Activated CD8-positive, alpha-beta memory T cell treated with anti-CD3 and anti-CD28 coated beads for 4 hours (primary cell): ENCODE measurements at places on chromosomes 3 and 15.

GRCh38 chr3:150265305-150265704 is 142.8 kb upstream of the TSC22D2 start:
- no peak for DNase-seq

DNA sequence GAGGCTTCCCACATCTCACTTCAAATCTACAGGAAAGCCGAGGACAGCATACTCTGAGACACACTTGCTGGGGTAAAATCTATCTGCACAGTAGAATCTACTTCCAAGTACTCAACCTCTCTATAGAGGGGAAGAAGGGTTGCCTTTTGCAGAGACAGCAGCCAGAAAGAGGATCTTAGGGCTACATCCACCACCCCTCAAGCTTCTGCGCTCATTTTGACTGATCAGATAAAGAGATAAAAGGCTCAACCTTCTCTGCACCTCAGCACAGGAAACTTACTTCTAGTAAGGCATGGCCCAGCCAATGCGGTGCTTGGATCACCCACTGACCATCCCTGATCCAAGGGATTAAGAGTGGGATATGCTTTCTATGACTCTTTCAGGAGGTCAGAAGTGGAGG is 6.9 kb upstream of the SLC9A9 start:
- no peak for DNase-seq

DNA sequence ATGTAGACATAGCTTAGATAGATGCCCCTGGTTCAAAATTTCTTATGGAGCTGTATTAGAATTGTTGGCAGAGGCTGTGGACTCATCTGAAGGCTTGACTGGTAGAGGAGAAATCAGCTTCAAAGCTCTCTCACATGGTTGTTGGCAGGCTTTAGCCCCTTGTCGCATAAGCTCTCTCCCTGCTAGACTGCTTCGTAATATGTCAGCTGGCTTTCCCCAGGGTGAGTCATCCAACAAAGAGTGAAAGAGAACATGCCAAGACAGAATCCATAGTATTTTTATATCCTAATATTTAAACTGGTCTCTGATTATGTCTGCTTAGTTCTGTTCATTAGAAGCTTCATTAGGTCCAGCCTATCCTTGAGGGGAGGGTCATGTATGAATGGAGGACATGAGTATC is 427.4 kb upstream of the NAALADL2 start:
- no peak for DNase-seq

DNA sequence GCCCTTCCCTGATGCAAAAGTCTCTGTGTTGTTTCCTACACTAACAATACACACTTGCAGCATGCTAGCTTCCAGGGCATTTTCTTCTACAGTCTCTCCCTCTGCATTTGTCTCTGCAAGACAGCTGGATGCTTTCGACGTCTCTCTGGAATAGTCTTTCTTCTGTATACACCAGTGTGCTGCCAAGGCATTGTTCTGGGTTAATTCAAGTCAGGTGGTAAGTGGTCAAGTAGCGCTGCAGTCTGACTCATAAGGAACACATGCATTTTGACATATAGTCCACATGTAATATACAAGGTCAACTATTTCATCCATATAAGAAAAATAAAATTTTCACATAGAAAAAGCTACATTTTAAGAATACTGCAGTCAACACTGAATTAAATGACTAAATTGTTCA is 92.7 kb downstream of the MYLK start:
- no peak for DNase-seq

DNA sequence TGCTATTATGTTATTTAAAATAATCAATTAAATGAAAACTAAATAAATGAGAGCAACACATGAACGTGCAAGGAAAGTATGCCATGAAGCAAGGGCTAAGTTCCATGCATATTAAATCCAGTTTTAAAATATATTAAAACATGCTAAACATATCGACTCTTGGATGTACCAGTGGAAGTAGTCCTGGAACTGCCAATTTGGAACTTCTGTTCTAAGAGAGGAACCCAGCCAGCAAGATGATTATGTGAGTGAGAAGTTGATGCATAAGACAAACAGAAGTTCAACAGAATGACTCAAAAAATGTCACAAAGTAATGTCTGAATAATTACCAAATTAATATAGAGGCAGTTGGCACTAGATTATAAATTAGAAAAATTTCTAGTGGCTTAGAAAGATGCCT is 714.2 kb downstream of the NLGN1 start:
- DNase-seq: no peak

DNA sequence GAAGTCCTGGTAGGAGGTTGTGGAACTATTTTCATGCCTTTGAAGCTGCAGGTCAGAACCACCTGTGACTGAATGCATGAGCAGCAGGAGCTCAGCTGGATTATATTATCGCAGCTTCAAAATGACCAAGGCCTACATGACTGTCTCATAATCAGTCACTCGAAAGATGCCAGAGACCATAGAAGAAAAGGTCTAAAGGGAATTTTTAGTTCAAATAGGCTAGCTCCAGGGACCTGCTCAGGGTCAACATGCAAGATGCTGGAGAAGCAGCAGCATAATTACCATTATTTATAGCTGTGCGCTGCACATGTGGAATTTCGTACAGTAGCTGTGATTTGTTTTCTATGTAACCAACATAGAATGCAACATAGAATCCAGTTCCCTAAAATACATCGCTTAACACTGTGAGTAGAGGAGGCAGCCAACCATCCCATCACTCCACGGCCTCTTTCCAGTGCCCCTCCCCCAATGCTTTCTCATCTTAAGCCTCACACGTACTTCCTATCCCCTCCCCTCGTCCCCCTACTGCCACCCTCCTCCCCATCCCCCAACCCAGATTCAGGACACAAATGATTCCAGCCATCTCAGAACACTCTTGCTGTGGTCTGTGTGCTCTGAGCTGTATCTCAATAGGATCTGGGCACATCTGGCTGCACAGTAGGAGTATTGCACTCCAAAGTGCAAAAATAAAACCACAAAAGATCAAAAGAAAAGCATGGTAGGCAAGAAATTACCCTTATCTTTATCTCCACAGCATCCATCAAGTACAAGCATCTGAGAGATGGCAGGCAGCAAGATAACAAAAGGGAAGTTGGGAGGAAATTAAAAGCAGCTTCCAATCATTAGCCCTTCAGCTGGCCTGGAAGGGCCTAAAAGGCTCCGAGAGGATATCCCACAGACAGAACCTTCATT is 352.8 kb upstream of the SEMA6D start:
- no peak for DNase-seq

DNA sequence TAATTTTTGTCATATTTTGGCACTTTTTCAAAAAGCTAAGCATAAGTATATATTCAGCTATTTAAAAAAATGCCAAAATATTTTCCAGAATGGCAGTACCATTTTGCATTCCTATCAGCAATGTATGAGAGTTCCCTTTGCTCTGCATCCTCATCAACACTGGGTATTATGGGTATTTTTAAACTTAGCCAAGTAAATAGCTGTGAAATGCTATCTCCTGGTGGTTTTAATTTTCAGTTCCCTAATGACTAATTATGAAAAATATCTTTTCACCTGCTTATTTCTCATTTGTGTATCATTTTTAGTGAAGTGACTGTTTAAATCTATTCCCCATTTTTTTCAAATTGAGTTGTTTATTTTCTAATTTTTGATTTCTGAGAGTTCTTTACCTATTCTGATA is 199.7 kb upstream of the NECTIN3 start:
- DNase-seq: no peak

DNA sequence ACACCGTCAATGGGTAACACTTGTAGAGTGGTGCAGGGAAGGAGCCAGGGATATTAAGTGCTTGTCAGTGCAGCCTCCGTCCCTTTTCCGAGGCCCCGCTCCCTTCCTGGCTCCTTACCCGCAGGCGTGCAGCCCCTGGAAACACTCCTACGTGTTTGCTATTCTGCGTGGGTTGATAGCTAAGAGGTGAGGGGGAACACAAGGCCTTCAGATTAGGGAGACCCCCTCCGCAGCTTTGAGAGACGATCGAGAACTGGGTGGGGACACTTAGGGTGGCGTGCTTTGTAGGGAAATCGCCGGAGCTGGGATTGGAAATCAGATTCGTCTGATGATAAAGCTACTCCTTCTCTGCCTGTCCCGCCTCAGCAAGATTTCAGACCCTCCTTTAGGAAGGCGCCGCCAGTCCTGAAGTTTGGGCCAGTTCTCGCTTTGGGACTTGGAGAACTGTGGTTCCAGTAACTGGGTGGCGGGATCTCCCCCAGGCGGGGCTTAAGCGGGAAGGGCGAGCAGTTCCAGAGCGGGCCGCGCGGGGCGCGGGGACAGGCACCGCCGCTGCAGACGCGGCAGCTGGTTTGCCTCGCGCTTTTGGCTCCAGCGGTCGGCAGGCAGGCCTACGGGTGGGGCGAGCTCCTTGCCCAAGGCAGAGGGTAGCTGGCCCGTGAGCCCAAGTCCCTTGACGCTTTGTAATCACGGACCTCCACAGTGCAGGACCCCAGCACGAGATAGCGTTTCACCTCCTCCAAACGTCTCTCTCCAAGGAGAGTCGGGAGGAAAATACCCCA is 8.0 kb upstream of the FAM107A start:
- DNase-seq: no peak

DNA sequence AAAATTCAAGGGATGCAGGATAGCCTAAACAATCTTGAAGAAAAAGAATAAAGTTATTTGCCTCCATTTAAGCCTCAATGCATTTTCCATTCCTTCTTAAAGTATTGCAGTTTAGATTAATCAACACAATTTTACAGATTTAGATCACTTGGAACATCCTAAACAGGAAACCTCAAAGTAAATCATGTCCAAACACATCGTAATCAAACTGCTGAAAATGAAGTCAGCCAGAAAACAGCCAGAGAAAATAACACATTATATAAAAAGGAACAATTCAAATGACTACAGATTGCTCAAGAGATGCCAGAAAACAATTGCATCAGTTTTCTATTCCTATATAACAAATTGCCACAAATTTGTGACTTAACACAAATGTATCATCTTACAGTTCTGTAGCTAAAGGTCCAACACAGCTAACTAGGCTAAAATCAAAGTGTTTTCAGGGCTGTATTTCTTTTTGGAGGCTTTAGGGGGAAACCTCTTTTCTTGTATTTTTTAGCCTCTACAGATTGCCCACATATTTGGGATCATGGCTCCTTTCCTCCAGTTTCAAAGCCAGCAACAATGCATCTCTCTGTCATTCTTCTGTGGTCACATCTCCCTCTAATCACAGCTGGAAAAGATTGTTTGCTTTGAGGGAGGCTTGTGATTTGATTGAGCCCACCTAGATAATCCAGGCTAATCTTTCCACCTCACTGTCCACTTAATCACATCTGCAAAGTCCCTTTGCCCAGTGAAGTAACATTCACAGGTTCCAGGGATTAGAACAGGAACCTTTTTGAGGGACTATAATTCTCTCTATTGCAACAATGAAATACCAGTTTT is 543.3 kb upstream of the UBE2E2 start:
- no peak for DNase-seq

GRCh38 chr3:112327371-112327951 is 5.5 kb upstream of the CD200 start:
- DNase-seq: no peak

GRCh38 chr15:58748040-58748851 is 1.3 kb downstream of the ADAM10 start:
- DNase-seq: no peak

- peak; percentile 45 for DNase-seq
Observed at GRCh38 chr3:196837819-196838420, 29.8 kb upstream of the SENP5 start.

DNA sequence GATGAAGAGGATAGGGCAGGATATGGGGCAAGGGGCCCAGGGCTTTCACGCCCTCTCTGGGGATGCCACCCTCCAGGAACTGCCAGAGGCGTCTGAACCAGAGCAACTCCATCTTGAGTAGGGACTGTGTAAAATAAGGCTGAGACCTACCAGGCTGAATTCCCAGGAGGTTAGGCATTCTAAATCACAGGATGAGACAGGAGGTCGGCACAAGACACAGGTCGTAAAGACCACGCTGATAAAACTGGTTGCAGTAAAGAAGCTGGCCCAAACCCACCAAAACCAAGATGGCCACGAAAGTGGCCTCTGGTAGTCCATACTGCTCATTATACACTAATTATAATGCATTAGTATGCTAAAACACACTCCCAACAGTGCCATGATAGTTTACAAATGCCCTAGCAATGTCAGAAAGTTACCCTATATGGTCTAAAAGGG is 40.7 kb downstream of the HERC1 start:
- no peak for DNase-seq

DNA sequence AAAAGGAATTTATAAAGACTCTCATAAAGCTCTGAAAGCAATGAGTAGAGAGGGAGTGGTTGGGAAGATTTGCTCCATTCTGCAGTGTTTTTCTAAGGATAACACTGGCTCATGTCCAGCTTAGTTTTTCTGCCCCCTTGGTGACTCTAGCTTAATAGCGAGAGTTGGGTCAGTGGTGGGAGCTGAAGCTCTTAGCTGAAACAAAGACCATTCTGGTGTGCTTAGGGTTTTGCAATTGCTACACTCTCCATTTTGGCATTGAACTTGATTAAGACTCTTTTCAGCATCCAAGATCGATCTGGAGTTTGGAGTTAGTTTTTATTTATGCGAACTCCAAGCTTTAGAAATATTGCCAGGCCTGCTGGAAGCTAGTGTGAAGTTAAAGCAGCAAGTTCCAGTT is 98.0 kb downstream of the ATG7 start:
- no peak for DNase-seq

DNA sequence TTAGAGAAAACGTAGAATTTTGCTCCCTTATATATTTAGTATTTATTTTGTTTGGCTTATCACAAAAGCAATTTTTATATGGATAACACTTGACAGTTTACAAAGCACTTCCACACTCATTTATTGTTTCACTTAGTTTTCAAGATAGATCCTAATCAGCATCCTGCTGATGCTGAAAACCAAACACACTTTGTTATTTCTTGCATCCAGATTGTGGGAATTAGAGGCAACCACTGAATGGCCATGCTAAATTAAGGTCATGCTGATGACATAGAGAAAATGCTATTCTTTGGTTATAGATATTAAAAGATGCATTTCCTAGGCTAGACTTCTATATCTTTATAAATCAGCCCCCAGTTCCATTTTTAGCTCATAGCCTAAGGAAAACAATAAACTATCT is 474.1 kb upstream of the KCNMB2 start:
- DNase-seq: no peak

DNA sequence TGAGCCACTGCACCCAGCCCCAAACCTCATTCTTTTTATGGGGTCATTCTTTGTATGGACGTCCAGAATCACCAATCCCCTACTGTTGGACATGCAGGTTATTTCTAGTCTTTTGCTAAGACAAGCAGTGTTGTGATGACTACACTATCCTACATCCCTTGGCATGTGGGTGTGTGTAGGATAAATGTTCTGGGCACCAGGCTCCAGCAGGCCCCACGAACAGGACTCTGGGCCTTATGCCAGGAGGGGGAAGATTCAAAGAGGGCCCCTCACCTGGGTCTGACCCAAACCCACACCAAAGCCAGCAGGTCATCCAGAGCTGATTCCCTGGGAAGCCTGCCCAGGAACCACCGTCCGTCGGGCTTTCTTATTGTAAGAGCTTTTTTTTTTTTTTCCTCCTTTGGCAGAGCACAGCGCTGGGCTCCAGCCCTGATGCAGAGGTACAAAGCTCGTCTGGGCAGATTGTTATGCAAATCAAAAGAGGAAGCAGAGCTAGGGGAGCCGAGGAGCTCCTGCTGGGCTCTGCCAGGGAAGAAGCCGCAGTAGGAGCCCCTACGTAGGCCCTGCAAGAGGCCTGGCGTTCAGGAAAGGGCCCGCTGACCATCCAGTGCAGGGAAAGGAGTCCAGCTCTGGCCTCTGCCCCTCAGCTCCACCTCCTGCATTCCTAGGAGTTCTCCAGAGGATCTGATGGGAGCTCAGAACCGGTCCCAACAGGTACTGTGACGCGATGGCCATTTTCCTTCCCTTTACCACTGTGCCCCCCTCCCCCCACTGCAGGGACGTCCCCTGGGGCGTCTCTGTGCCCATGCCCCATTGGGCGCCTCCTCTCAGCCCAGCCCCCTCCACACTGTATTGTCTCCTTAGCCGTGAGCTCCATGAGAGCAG is 29.0 kb upstream of the FURIN start:
- no peak for DNase-seq
